AG09319 (cell line): ENCODE measurements at places on chromosomes 12 and 14.

GRCh38 chr12:32229971-32230612 is 123.4 kb downstream of the BICD1 start:
- DNase-seq, result no peak

GRCh38 chr12:1529862-1530591 is 64.4 kb downstream of the FBXL14 start:
- DNase-seq, result no peak

GRCh38 chr12:114480337-114481199 is 74.6 kb upstream of the TBX5 start:
- DNase-seq, result no peak

DNA sequence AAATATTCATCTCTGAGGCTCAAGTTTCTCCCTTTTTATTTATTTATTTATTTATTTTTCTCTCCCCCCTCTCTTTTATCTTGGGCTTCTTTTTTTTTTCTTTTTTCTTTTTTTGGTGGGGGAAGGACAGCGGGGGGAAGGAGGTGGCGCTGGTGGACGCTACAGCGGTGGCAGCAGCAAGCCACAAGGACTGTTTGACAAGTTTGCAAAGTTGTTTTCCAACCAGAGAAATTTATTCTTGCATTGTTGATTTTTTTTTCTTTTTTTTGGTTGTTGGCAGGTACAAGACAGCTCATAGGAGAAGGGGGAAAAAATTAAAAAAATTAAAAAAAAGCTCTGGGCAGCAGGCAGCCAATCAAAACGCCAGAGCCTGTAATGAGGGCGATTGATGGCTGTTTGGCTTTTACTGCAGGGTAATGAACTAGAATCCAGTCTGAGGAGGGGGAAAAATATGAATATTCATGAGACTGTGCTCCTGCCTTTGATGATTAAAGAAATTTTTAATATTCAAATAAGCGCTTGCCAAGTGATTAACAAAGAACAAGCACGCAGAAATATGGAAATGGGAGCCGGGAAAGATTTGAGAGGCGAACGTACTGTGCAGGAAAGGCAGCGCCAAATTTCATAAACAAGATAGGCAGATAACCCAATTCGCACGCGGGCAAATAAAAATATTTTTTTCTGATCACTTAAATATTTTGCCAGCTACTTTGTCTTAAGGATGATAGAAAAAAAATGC is 36.2 kb downstream of the BCL11B start:
- no peak for DNase-seq

GRCh38 chr12:102120886-102121285 is 903 bp downstream of the PARPBP start:
- no peak for DNase-seq

GRCh38 chr12:25692115-25693035 is 139.3 kb upstream of the LMNTD1 start:
- DNase-seq, result peak; percentile 85

GRCh38 chr12:109589240-109589590 is 15.6 kb downstream of the MVK start:
- DNase-seq, result no peak

GRCh38 chr12:64457923-64458322 is 6.0 kb downstream of the TBK1 start:
- no peak for DNase-seq

- DNase-seq, result no peak
Observed at GRCh38 chr14:102654298-102654697, 61.8 kb downstream of the RCOR1 start.

DNA sequence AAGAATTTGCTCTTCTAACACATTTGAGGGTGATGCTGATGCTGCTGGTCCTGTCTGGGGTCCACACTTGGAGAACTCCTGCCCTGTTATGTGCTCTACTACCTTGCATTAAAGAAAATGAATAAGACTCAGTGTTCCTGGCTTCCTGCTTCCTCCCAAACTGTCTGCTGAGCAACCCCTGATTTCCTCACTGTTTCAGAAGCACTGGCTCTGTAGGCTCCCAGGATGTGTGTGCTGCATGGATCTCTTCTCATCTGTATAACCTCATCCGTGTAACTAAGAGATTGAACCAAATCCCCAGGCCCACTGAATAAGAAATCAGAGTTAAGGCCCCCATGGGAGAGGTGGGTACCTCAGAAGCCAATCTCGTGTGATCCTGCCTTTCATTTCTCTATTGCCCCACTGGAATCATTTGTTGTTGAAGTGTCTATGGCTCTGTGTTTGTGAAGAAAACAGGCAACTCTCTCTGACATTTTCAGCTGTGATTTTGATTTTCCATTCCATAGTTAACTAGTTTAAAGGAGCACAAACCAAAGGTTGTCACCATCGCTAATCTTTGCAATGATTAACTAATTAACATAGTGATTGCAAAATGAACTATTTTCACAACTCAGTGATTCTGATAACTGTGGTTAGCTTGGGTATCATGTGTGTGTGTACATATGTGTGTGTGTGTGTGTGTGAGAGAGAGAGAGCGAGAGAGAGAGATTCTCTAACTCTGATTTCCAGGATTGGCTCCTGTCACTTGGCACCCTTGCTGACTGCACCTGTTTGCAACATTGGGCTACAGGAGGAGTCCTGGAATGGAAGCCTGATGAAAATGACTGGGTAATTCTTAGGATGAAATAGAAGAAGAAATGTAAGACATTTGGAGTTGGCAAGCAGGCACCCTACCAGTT is 196.2 kb downstream of the SLC38A4 start:
- DNase-seq, result no peak

- DNase-seq, result no peak
Observed at GRCh38 chr12:34219046-34219770, 196.9 kb downstream of the ALG10 start.

DNA sequence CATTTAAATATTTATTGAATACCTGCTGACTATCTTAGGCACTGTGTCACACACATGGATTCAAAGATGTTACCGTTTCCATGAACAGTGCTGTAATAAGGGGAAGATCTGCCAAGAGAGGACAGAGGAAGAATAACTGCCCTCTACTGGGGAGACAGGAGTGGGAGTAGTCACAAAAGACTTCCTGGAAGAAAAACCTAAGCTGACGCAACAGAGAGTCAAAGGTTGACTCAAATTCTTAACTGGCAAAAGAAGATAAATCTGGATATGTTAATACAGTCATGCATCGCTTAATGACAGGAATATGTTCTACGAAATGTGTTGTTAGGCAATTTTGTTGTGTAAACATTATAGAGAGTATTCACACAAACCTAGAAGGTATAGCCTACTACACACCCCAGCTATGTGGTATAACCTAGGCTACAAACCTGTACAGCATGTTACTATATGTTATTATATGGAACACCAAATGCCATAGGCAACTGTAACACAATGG is 51.5 kb downstream of the DCAF5 start:
- DNase-seq, result peak; percentile 92

DNA sequence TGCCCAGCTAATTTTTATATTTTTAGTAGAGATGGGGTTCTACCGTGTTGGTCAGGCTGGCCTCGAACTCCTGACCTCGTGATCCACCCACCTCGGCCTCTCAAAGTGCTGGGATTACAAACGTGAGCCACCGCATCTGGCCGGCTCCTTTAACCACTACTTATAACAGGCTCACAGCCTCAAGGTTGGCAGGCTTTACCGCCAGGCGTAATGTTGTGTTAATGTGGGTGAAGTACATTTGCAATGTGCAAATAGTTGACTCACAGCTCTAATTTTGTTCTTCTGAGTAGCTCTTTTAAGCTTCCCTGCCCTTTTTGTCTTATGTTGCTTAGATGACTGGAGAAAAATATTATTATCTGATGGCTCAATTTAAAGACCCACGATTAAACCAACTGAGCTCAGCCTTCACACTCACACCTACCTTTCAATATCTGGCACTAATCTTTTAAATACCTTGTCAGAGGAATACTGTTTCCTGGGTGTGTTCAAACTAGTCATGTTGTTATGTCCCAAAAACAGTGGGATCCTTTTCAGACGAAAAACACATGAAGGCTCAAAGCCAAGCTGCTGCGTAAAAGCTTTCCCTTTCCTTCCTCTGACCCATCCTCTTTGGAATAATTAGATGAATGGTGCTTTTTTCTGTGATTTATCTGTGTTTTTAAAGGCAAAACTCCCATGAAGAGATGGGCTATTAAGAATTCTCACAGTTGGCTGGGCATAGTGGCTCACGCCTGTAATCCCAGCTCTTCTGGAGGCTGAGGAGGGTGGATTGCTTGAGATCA is 57.2 kb upstream of the USP44 start:
- DNase-seq, result no peak

GRCh38 chr14:93086441-93087055 is 29.2 kb downstream of the ITPK1 start:
- no peak for DNase-seq

DNA sequence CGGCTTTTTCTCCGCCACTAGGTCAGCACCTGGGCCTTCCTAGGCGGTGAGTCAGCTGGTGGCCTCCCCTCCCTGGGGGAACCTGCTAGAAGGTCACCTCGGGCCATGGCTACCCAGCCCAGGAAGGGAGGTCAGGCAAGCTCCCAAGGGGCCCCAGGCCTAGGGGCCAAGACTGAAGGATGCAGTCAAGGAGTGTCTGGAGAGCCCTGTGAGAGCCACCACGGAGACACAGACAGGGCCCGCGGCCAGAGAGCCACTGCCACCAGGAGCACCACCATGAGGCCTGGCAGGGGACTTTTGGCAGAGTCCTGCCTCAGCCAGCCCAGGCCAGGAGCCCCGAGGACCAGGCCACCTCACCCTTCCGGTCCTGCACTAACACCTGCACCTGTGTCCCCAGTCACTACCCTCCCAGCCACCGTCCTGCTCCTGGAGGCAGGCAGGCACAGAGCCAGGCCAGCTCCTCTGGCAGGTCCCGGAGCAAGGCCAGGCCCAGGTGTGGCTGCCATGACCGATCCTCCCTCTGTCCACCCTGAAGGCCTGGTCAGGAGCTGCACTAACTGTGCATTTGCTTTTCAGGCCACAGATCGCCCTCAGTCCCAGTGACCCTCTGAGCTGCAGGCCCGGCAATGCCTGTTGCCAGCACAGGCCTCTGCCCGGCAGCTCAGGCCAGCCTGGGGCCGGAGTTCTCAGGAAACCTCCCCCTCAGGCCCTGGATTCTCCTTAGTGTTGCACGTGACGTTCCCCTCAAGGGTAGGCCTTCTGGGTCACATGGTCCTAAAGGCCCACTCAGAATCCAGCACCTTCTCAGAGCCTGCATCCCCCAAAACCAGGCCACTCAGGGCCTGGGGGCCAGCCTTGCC is 6.9 kb downstream of the PHETA1 start:
- DNase-seq, result no peak

GRCh38 chr12:6699989-6700645 is 498 bp downstream of the PIANP start:
- DNase-seq, result no peak
